ENCODE measurements at places on chromosomes 4 and X.

DNA sequence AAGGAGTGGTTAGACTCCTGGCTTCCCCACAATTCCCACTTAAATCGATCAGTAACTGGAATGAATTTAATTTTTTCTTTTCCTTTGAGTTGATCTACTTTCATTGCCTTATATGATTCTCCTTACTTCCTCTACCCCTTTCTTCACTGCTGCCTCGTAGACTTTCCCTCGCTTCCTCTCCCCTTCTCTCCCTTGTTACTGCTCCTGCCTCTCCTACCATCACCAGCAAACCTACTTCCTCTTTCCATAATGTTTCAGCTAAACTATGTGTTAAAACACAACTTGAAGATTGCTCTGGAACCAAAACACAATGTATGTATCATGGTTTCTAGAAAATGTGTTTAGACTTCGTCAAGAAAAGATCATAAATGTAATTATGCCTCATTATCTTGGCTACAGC lies 132.0 kb upstream of the TET2 start:
- DNase-seq = no peak

DNA sequence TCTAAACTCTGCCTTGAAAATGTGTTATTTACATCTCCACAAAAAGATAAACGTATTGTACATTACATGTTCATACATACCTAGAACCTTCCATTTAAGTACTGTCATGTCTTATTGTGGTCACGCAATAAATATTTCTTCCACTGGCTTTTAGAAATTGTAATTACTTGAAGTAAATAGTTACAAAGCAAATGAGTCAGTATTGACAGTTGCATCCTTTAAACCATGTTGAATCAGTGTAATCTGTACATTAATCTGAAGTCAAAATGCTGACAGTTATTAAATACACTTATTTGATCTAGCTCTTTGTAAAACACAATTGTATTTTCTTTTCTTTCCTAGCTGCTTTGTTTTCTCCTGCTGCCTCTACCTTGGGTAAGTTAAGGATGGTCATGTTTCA lies 446.7 kb downstream of the EPHA5 start:
- DNase-seq = no peak

GRCh38 chr4:134078230-134078914 lies 123.2 kb downstream of the PABPC4L start:
- DNase-seq = no peak

GRCh38 chr4:48058617-48059530 lies 42.3 kb downstream of the NIPAL1 start:
- no peak for DNase-seq

GRCh38 chr4:108881190-108881589 lies 118.3 kb upstream of the ETNPPL start:
- no peak for DNase-seq

DNA sequence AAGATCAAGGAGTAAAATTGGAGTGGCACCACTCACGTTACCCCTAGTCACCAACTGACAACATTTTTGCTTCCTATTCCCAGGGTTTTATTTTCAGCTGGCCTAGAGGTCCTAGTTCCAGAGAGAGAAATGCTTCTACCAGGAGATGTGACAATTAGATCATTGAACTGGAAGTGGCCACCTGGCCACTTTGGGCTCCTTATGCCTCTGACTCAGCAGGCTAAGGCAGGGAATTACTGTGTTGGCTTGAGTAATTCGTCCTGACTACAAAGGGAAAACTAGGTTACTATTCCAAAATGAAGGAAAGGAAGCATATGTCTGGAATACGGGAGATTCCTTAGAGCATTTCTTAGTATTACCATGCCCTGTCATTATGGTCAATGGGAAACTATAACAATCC lies 831.6 kb upstream of the NDST4 start:
- peak; percentile 66 for DNase-seq

- DNase-seq = no peak
Measured at GRCh38 chr4:83618991-83619645, 83.2 kb downstream of the GPAT3 start.

DNA sequence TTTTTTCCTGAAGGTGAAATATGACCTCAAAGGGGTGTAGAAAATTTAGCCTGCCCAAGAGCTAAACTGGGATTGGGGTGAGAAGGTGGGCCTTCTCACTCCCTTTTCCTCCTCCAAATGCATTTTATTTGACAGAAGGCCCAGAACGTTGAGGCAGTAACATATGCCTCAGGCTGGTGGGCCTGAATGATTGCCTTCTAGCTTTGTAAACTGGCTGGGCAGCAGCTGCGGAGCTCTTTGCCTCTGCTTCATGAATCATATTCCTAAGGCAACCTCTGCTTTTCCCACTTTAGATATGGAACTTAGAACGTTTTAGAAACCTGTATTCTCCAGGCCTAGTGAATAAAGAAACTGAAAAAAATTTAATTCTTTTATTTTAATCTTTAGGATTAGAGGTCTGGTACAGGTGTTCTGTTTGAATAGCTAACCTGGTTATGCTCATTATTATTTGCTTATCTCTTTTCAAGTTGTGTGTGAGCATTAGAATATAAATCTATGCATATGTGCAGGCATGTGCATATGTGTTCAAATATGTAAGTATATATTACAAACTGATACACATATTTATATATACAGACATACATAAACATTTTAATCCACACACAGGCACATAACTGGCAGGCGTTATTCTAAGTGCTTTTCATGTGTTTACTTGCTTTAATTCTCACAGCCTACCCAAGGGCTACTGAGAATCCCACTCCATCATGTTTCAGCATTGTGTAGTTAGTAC lies 11.5 kb downstream of the PRDM8 start:
- no peak for DNase-seq

DNA sequence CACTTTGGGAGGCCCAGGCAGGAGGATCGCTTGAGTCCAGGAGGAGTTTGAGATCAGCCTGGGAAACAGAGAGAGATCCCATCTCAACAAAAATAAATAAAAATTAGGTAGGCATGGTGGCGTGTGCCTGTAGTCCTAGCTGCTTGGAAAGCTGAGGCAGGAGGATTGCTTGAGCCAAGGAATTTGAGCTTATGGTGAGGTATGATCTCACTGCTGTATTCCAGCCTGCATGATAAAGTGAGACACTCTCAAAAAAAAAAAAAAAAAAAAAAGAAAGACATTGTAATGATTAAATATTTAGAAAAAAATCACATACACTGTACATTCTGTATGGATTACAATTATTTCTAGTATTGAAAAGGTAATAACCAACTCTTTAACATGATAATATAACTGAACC lies 87.1 kb downstream of the SLIT2 start:
- no peak for DNase-seq

DNA sequence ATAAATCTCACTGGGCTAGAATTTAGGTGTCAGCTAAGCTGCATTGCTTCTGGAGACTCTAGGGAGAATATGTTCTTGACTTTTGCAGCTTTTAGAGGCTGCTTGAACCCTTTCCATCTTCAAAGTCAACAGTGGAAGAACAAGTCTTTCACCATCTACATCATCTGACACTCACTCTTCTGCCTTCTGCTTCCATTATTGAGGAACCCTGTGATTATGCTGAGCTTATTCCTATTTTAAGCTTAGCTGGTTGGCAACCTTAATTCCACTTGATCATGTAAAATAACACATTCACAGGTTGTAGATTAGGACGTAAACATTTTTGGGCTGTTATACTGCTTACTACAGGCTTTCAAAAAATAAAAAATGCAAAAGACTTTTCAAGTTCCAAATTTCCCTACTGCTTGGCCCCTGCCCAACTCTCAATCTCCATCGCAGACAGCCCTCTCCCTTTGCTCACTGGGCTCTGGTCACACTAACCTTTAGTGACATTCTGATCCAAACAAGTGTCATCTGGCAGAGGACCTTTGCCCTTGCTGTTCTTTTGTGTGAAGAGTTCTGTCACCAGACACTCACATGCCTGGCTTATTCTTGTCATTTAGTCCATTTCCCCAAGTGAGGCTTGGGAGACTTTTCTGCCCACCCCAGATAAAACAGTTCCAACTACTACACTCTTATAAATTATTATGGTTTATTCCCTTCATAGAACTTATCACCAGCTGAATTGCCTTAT lies 1056.0 kb downstream of the STIM2 start:
- no peak for DNase-seq

- DNase-seq = no peak
Measured at GRCh38 chr4:113783289-113783688, 21.8 kb upstream of the CAMK2D start.

- no peak for DNase-seq
Measured at GRCh38 chr4:113880240-113881028, 99.0 kb downstream of the ARSJ start.

DNA sequence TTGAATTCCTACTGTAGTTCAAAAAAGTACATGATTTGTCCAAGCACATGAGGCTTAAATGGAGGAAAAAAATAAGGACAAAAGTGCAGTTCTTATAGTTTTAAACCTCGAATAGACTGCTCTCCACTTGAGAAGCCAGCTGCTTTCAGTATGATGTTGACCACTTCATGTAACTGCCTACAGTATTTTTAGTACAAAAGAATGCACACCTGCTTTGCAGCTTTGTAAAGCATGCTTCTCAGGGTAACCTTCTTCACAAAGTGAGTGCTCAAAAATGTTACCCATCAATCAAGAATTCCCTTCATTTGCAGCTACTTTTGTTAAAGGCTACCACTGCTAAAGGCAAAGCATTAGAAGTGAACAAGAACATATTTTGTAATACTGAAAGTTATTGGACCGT lies 83.4 kb upstream of the FAM47B start:
- no peak for DNase-seq

DNA sequence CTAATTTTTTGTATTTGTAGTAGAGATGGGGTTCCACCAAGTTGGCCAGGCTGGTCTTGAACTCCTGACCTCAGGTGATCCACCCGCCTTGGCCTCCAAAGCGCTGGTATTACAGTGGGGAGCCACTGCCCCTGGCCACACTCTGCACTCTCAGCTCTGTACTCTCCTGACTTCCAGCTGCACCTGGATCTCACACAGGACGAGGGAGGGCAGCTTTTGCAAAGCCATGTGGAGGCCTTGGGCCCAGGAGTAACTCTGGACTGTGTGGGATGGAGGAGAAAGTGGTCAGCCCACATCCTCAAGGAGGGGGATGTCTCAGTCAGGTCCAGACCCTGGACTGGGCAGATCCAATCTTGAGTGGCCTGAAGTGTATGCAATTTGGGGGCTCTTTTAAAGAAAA lies 23.0 kb downstream of the NAT8L start:
- no peak for DNase-seq

DNA sequence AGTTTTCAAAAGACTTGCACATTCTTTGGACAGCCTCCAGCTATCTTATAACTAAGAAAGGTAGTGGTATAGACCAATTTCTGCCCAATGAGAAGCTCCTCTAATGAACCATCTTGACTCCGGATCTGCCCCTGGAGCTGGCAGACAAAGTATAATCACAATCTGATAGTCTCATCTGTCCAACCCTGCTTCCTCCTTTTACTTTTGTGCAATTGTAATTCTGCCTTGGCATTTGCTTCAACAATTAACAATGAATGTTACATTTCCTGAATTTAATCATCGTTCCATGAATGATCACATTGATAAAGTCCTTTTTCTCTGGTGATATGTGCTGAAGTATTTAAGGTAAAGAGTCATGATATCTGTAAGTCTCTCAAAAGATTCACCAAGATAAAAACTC lies 27.8 kb downstream of the FRYL start:
- no peak for DNase-seq

GRCh38 chr4:149031399-149031798 lies 589.2 kb upstream of the NR3C2 start:
- peak; percentile 4 for DNase-seq

DNA sequence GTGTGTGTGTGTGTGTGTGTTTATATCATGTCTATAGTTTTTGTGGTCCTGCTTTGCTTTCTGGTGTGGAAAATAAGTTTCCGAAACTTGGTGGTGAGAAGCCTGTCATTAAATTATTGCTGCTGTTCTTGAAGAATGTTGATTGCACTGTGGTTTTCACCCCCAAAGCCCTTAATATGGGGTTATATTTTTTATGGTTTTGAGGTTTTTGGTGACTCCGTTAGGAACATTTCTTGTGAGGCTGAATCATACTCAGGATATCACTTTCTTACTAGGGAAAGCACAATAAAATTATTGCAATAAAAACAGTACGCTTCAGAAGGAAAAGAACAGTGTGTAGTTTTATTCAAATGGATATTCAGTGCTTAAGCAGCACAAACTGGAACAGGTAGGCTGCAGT lies 539.1 kb upstream of the MAGEB18 start:
- DNase-seq = no peak
